ENCODE measurements at places on chromosomes 12 and 14. TPM values are rescaled to one million over a fixed set of nuclear protein-coding genes. Genes with fewer than 3 reads are reported as not detected.

GRCh38 chr12:56221232-56221756 lies 428 bp downstream of the RNF41 start:
- peak; percentile 70 for DNase-seq

DNA sequence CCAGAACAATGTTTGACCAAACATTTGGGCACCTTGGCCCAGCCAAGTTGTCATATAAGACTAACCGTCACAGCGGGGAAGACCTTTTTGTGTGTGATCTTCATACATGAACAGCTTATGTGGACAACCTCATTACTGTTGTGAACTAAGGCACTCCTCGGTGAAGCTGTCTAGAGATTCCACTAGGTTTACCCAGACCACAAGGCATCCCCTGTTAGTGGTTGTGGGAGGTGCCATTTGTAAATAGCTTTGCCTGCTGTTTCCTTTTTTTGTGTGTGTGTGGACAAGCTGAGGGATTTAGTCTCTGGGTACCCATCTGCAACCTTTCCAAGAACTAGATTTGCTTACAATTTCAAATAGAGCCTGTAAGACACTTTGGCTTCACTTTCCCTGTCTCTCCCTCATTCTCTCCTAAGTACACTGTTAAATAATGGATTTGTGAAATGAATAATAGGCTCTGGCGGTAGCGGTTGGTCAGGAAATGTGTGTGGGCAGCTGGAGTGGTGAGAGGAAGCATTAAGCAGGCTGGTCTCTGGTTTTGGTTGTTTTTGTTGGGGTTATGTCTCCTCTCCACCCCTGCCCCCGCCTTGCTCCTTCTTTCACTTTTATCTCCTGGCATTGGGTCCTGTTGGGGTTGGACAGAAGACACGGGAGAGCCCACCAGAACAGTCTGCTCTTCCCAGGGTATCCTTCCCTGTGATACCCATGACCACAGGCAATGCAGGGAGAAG lies 727.6 kb downstream of the VRK1 start:
- no peak for DNase-seq

DNA sequence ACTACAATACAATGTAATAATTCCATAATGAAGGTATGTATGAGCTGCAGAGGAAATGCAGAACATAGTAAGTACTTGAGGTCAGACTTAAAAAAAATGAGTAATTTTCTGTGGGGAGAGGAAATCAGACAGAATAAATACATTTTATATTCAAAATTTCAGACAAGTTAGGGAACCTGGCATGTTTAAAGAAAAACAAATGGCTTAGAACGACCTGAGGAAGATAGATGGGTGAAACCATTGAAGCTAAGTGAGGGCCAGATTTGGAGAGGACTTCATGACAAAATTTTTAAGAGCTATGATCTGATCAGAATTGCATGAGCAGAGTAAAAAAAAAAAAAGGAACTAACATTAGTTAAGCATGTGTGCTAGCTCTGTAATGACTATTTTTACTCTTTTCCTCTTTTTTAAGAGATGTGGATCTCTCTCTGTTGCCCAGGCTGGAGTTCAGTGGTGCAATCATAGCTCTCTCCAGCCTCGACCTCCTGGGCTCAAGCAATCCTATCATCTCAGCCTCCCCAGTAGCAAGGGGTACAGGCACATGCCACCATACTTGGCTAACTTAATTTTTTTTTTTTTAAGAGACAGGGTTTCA lies 157.6 kb upstream of the PDE3A start:
- DNase-seq = no peak

GRCh38 chr12:85036733-85037132 lies 582 bp downstream of the LRRIQ1 start:
- DNase-seq = no peak

- no peak for DNase-seq
These were observed 97.3 kb downstream of the DERA start for GRCh38 chr12:16008421-16008824.

GRCh38 chr14:65414961-65415589 lies 2.5 kb downstream of the FUT8 start:
- no peak for DNase-seq

- no peak for DNase-seq
These were observed 28.7 kb downstream of the MSRB3 start for GRCh38 chr12:65307169-65307501.

GRCh38 chr14:60758885-60759284 lies 24.3 kb downstream of the MNAT1 start:
- no peak for DNase-seq

DNA sequence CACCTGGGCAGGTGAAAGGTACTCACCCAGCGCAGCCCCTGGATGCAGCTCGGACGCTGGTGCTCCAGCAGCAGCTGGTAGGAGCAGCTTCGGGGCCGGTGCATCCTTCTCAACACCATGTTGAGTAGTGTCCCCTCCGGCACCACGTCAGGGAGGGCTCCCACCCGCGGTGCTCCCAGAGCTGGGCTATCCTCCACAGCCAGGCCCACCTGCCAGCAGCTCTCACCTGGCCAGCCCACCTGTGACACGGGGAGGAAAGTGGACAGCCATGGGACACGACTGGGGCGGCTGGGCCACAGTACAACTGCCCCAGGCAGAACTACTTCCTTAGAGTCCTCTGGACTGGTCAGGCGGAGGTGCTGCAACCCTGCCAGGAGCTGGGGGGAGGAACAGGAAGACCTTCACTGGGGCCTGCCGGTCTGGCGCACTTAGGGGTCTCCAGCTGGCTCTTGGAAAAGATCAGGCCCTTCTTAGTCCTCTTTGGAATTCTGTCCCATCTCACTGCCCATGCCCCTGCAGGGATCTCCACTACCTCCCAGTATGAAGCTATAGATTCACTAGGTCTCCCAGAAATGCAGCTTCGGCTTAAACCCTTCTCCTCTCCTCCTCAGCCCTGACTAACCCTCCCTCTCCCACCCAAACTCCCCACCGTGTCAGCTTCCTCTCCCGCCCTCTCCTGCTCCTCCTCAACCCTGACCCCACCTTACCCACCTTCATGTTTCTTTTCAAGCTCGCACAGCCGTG lies 668 bp downstream of the RAPGEF3 start:
- peak; percentile 50 for DNase-seq

DNA sequence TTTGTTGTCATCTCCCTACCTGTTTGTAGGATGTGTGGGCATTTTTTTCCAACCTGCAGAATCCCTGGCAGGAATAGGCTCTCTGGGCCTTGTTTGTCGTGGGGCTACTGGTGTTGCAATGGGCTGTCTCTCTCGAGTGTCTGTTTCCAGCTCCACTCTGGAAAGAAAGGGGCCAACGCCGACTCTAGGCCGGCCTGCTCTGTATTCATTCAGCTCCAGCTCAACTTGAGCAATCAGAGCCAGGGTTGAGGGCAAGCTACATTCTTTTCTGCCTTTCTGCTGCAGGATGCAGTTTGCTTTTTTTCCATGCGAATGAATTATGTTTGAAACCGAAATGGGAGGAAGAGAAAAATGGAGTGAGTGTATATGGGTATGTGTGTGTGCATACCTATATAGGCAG lies 2.3 kb downstream of the JDP2 start:
- peak; percentile 56 for DNase-seq

- DNase-seq = no peak
These were observed 496.5 kb downstream of the VRK1 start for GRCh38 chr14:97293659-97294058.

DNA sequence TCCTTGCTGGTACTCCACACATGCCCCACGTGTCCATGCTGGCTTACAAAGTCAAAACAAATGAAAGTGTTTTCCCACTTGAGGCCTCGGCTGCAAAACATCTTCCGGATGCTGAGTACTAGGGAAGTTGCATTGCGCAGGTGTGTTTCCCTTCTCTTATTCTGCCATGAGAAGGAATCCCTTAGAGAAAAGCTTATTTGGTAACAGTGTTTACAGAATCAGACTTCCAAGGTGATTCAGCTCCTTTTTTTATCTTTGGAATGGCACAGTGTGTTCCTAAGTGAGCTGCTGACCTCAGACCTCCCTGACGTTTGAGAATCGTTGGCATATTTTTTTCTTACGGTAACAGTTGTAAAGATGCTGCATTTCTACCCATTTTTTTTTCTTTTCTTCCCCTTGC lies 211.3 kb downstream of the ESR2 start:
- DNase-seq = no peak

GRCh38 chr12:291153-291723 lies 28.6 kb upstream of the SLC6A13 start:
- DNase-seq = no peak

DNA sequence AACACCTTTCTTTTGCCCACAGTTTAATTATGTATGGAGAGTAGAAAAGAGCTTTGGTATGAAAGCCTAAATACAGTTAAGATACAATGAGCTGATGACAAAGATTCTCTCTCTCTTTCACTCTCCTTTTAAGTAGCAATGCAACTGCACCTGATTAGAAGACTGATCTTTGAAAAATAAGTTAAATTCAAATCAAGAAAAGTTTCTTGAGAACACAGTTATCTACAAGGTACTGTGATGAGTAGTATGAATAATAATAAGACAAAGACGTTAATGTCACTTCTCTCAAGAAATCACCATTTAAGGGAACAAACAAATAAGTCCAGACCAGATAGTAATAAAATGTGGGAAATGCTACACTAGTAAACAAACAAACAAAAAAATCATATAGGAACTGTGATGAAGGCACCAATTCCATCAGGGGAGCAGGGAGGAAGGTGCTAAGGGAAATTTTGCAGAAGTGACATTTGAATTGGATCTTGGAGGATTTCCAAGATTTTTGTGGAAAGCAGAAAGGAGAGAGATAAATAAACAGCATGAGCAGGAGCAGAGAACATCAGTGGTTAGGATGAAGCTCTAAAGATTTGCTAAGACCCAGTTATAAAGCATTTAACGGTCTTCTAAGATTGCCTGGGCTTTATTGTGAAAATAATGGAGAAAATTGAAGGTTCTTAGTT lies 65.2 kb upstream of the STK38L start:
- no peak for DNase-seq

DNA sequence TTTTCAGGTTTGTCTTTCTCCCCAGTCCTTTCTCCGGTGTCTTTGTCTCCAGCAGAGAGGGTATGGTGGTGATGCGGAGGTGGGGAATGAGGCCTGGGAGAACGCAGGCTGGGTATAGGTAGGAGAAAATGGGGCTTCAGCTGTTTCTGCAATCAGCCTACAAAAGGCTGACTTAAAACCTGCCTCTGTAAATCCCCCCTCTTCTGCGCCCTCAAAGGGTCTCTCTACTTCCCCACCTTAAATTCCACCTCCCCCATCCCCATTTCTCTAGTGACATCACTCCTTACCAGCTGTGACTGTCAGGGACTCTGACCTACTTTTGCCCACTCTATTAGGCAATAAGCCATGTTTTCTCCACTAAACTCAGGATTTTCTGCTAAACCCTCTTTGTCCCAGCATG lies 8.1 kb upstream of the RIMKLB start:
- DNase-seq = no peak

- DNase-seq = no peak
These were observed 113.1 kb downstream of the TRAFD1 start for GRCh38 chr12:112238441-112238840.

DNA sequence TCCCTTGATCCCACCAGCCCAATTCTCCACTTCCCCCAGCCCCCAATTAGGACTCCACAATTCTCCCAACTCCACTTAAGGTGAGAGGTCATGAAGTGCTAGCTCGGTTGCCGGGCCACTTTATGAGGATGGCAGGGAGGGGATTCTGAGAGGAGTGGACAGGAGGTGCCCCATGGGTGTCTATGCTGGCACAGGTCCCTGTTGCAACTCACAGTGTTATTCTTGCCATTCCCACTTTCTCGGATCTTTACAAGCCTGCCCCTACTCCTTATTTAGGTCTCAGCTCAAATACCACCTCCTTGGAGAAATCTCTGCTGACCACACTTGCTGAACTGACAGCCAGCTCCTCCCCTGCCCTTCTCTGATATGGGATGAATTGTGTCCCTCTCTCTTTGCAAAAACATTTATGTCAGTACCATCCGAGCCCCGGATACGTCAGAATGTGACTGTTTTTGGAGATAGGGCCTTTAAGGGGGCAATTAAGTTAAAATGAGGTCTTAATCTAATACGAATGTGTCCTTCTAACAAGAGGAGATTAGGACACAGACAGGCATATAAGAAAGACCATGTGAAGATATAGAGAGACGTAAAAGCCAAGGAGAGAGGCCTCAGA lies 4.2 kb upstream of the LGALS3 start:
- DNase-seq = no peak

DNA sequence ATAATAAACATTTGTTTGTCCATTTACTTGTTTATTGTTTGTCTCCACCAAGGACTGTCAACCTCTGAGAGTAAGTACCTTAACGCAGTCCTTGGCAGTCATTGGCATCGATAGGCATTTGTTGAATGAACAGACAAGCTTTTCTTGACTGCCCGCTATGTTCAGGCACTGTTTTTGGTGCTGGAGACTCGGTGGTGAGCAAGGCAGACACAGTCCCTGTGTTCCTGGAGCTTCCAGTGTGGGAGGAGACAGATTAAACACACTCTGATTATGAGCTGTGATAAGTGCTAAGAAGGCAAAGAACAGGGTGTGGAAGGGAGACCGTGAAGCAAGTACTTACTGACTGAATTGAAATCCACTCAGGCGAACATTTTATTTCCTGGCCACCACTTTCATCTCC lies 1.2 kb downstream of the ATP6V0A2 start:
- DNase-seq = no peak

- no peak for DNase-seq
These were observed 8.6 kb downstream of the WDR89 start for GRCh38 chr14:63632932-63633514.

DNA sequence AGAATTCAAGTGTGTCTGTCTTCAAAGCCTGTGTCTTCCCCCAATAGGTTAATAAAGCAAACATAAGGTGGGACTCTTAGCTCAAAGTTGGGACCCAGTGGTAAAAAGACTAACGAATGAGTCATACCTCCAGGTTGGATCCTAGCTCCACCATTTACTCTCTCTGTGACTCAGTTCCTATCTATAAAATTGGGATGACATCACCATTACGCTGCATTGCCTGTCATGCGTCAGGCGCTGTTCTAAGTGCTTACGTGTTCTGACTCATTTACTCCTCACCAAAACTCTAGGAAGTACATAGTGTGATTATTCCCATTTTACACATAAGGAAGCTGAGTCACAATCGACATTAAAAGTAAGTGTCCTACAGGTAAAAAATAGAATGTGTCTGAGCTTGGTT lies 915.8 kb downstream of the VRK1 start:
- no peak for DNase-seq

- no peak for DNase-seq
These were observed 76.3 kb downstream of the CACNA1C start for GRCh38 chr12:2129076-2129475.

- no peak for DNase-seq
These were observed 5.2 kb upstream of the RNASE6 start for GRCh38 chr14:20775901-20776300.

Gene TSPAN9
- 106 TPM for total RNA-seq

Gene TMEM63C
- total RNA-seq = not detected

Gene FRS2
- total RNA-seq = 73.8 TPM

Gene TAS2R10
- total RNA-seq = not detected

Gene FOXG1
- total RNA-seq = not detected

Gene RTL1
- not detected for total RNA-seq

Gene ITGB7
- 2.4 TPM for total RNA-seq

Gene VWF
- 418 TPM for total RNA-seq

Gene KITLG
- 40.4 TPM for total RNA-seq

Gene DHRS4
- total RNA-seq = 19.7 TPM

Gene SMCO2
- total RNA-seq = not detected
